ENCODE measurements at places on chromosomes 5 and 9.
A peak's percentile ranks its signal among the peaks of the same experiment; 100 is the strongest.

- no peak for DNase-seq
Observed at GRCh38 chr9:98442114-98442513, 186.7 kb upstream of the TBC1D2 start.

GRCh38 chr5:133527311-133527710, 85.0 kb downstream of the FSTL4 start:
- DNase-seq: no peak

DNA sequence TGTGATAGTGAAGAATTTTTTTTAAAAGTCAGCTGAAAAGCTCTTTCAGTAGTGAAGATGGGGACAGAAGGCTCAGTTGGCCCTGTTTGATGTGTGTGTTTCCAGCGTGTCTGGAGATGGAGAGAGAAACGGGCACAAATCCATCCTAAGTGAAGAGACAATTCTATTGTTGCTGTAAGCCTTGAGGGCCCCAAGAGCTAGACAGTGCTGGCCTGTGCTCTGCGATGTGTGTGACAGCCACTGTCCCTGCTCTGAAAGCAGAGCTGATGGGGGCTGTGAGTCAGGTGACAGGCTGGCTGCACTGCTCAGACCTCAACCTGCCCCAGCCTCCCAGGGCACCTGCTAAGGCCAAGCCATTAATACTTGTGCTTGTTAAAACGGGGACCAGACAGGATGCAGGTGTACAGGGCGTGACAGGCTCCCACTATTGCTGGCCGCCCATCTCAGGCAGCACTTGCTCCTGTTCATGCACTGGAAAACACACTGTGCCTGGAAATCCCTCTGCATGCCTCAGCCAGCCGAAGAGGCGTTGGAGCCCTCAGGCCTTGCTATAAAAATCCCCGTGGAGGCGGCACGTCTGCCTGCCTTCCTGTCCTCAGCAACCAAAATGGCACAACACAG, 44.6 kb upstream of the SEMA4D start:
- peak; percentile 93 for DNase-seq

GRCh38 chr9:18472841-18473251, 1.1 kb upstream of the ADAMTSL1 start:
- DNase-seq: peak; percentile 20

DNA sequence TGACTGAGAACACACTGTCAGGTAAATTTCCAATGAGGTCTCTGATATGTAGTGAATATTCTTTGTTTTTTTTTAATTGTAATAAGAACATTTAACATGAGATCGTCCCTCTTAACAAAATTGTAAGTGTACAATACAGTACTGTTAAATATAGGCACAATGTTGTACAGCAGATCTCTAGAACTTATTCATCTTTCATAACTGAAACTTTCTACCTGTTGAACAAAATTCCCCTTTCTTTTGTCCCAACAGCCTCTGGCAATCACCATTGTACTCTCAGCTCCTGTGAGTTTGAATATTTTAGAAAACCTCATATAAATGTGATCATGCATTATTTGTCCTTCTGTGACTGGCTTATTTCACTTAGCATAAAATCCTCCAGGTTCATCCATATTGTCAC, 10.6 kb upstream of the PRLR start:
- DNase-seq: no peak

DNA sequence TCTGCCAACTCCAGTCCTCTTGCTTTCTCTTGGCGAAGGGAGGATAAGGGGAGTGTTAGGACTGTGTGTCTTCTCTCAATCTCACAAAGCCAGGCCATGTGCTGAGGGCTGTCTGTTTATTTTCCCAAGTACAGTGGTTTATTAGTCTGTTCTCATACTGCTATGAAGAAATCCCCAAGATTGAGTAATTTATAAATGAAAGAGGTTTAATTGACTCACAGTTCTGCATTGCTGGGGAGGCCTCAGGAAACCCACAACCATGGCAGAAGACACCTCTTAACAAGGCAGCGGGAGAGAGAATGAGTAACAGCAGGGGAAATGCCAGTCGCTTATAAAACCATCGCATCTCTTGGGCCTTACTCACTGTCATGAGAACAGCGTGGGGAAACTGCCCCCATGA, 36.2 kb upstream of the CKS2 start:
- DNase-seq: no peak

DNA sequence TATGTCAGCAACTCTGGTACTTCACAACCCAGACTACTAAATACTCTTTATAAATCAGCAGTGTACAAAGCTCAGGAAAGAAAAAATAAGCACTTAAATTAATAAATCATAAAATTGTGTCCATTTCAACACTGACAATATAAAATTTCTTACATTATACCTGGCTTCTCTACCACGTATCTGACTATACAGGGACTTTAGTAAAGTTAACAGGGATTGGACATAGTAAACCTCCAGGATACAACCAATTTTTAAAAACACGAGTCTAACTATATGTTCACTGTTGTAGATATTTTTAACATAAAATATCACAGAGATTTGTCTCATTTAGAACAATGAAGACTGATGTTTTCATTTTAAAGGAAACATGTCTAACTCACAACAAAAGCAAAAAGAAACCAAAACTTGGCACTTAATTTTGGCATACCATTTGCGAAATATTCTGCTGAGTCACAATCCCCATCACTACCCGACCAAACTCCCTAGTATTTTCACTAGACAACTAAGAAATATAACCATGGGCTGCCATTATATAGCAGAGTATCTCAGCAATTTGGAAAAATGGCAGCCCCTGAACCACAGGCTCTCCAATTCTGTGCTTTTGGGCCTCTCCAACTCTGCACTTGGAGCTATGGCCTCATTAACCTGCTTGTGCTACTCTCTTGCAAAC, 14.4 kb downstream of the FAM169A start:
- DNase-seq: no peak

DNA sequence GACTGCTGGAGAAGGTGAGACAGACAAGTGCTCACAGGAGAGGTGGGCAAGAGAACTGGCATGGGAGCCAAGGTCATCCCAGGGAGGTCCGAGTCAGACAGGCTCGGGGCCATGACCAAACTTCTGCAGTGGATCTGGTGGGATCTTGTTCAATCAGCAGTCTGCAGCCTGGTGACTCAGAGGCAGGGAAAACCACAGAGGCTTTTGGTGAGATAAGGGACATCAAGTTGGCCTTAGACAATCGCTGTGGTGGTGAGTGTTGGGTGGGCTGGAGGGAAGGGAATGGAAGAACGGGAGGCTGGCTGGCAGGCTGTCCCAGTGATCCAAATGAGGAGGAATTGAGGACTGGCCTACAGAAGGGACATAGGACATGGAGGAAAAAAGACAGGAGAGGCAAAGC, 123.8 kb downstream of the TMEM174 start:
- no peak for DNase-seq

DNA sequence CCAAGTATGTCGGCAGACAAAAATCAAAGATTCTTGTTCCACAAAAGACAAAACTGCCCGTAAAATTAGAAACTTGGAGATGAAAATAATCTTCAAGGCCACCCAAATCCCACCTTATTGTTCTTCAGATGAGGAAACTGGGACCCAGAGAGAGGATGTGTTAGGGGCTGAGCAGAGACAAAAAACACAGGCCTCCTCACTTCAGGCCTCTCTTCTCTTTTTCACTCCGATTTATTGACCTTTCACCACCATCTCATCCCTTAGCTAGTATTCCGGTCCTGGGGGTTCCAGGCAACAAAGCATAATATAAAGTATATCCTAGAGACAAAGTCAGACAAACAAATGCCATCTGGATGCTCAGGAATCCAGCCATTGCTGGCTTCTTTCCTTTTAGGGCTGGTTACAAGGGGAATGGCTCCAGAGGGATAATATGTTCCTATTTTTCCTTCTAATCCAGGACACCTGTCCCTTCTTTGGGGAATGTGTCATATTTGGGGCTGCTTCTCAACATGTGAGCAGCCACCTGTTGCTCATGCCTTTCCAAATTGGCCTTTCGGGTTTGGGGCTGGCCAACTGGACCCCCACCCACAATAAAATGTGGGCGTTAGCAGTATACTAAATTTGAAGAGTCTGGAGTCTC, 42.2 kb upstream of the AFAP1L1 start:
- DNase-seq: no peak

GRCh38 chr5:42502613-42503470, 79.6 kb downstream of the GHR start:
- DNase-seq: no peak

DNA sequence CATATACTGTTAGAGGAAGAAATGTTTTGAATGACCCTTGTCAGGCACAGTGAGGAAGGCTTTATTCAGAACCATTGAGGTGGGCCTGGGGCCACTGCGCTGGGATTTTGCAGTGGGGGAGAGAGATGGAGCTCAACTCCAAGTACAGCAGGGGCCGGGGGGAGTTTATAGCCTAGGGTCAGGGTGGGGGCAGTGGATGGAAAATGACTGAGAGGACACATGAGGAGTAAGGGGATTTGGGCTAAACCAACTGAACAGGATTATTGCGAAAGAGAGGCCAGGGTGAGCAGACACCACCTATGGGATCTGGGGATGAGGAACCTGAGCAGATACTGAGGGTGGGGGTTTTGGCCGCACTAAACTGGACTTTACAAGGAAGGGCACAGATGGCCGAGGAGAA, 6.3 kb downstream of the CEP72 start:
- no peak for DNase-seq

DNA sequence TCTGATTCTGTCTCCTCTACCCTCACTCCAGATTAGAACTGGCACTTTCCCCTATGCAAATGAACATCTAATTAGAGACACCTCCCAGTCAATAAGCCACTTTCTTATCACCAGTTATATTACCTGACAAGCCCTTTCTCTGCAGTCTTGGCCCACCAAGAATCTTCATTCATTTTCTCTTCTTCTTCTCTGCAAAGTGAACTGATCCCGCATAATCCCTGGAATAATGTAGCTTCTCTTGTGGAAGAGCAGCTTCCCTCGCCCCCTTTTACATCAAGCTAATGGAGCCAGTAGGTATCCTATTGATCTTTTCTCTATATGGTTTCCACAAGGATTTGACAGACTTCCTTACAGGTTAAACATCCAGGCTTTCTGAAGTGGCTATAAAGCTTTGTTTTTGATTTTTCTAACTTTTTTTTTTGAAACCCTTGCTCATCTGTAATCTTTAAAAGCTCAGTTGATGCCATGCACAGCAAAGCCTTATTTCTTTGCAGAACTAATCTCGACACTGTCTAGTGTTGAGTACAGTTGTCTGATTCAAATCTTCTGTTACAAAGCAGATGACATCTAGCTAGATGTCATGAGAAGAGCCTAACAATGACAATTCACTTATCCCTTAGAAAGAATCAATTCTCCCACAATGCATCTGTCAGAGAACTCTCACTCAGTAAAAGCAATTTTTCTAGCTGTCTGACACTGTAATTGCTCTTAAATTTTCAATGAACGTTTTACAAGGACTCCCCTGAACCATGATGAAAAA, 281.4 kb downstream of the ISL1 start:
- no peak for DNase-seq

DNA sequence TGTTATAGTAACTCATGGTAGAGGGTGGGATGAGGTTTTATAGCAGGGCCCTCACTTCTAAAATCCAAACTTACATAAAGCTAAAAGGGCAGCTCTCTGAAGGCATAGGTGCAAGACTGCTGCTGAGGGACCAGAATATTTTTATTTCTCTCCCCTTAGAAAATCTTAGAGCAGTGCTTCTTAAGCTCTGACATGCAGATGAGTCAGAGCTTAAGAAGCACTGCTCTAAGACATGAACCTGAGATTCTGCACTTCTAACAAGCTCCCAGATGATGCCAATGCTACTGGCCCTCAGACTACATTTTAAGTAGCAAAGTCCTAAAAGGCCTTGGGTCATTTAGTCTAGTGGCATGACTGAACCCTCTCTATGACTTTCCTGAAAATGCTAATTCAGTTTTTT, 97.6 kb upstream of the SPRY4 start:
- DNase-seq: no peak

- DNase-seq: no peak
Observed at GRCh38 chr5:82519558-82519957, 241.4 kb upstream of the RPS23 start.

- DNase-seq: peak; percentile 69
Observed at GRCh38 chr9:137592767-137593166, 2.5 kb upstream of the ZMYND19 start.

- DNase-seq: no peak
Observed at GRCh38 chr9:86389628-86390027, 35.4 kb upstream of the TUT7 start.

DNA sequence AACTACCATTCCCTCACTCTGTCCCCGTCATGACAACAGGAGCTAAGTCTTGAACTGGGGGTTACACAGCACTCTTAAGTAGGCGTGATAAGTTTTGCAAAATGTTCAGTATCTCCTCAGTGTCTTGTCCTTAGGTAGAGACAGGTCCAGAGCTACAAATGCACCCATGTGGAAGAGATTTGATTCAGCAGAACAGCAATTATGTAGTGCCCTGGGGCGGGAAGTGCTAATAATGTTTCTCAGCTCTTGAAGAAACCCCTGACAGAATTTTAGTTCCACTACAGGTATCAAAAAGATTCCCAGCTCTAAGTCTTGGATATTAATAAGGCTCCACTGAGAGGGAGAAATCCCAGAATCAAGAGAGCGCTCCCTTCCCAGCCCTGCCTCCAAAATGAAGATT, 49.6 kb downstream of the DCP2 start:
- no peak for DNase-seq
